ENCODE measurements at places on chromosomes 13 and 19.

- no peak for DNase-seq
Measured at GRCh38 chr19:19502808-19503602, 12.3 kb downstream of the TSSK6 start.

DNA sequence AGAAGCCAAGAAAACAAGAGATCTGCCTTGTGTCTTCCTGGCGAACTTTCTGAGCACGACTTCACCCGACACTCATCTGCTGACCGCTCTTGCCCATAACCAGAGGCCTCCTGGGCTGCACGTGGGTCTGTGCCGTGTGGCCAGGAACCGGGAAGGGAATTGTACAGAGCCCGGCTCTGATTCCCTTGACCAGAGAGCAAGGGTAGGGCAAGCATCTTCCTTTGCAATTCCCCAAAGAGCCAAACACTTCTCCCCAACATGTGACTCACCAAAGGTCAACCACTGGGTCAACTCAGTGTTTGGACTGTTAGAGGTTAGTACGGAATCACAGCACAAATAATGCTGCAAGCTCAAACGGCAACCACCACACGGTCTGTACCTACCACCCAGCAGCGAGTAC is 48.9 kb downstream of the KLF2 start:
- DNase-seq: no peak

DNA sequence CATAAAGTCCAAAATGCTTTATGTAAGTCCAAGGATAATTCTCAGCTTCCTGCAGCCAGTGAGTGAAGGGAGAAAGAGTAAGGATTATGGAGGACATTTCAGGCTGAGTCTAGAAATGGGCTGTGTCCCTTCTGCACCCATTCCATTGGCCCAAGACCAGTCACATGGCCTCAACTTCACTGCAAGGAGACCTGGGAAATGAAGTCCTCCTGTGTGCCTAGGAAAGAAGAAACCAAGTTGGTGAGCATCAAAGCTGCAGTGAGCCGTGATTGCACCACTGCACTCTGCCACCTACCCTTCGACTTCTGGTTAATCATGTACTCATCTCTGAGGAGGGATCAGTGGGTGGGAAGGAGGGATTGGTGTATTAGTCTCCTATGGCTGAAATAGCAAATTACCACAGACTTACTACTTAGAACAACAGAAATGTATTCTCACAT is 3.6 kb upstream of the CD37 start:
- peak; percentile 46 for DNase-seq

- no peak for DNase-seq
Measured at GRCh38 chr13:51681037-51681678, 96.9 kb downstream of the WDFY2 start.

DNA sequence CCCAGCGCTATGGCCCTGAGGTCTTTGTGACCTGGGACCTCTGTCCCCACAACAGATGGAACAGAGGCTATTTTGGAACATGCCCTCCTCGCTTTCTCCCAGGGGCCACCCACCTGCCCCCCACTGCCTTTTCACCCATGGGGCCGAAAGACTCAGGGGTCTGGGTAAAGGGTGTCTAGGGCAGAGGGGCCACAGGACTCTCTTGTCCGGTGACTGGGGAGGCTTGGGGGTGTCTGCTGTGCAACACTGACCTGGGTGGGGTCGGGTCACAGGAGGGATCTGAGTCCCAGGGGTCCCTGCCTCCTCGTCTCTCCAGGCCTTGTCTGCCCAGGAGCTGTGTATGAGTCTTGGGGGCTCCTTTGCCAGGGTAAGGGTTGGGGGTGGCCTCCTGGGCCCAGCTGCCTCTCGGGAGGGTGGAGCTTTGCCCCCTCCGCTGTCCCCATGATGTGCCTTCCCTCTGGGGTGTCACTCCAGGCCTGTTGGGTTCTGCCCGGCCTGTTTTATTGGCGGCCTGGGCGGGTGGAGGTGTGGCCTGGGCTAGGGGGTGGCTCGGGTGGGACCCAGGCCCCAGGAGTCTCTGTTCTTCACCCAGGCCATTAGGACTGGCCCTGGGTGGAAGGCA is 2.1 kb downstream of the ARID3A start:
- no peak for DNase-seq

DNA sequence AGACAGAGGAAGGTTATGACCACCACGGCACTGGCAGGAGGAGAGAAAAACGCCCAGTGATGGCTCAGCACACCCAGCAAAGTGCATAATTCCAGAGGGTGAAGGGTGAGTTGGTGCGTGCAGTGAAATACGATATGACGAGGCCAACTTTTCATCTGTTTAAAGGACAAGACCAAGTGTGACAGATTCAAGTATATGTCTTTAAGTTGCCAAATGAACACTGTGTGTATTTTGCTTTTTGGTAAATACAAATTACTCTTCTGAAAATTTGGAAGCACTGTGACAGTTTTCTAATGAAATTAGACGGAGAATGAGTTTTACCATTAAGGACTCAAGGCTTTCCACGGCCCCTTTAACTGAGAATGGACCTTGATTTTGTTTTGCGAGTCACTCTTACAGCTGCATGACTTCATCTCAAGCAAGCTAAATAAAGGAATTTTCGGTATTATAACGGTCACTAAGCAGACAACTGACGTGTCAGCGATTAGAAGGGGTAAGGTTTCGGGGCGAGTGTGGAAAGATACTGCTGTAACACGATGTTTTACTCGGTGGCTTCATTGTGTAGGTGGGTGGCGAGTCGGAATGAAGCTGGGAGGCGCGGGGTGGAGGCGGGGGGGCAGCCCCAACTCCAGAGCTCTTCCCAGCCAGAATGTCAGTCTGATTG is 22.8 kb downstream of the COL4A2 start:
- no peak for DNase-seq

- DNase-seq: no peak
Measured at GRCh38 chr13:111901267-111901915, 165.6 kb upstream of the SOX1 start.

DNA sequence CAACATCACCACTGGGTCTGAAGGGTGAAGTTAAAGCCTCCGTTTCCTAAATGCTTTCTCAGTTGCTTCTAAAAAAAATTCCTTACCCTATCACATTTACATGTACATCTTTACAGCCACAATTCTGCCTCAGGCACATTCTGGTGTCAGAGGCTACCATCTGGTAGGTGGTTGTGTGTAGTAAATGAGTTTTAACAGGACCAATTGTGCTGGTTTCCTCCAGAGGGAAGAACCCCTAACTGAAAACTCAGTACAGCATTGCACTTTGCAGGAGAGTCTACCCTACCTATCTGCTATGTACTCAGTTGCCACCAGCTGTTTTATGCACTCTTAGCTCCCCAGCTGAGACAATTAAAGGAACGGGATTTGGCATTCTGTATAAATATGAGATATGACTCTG is 1576.5 kb downstream of the PCDH9 start:
- no peak for DNase-seq

DNA sequence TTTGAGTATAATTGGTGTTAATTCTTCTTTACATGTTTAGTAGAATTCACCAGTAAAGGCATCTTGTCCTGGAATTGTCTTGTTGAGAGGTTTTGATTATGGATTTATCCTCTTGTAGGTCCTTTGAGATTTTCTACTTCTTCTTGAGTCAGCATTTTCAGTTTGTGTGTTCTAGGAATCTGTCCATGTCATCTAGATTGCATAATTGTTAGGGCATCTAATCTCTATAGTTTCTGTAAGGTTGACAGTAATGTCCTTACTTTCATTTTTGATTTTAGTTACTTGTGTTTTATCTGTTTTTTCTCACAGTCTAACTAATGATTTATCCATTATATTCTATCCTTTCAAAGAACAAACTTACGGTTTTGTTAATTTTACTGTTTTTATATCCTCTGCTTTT is 492.0 kb downstream of the FGF9 start:
- DNase-seq: no peak

GRCh38 chr13:81302125-81302524 is 961.2 kb upstream of the SPRY2 start:
- DNase-seq: no peak

DNA sequence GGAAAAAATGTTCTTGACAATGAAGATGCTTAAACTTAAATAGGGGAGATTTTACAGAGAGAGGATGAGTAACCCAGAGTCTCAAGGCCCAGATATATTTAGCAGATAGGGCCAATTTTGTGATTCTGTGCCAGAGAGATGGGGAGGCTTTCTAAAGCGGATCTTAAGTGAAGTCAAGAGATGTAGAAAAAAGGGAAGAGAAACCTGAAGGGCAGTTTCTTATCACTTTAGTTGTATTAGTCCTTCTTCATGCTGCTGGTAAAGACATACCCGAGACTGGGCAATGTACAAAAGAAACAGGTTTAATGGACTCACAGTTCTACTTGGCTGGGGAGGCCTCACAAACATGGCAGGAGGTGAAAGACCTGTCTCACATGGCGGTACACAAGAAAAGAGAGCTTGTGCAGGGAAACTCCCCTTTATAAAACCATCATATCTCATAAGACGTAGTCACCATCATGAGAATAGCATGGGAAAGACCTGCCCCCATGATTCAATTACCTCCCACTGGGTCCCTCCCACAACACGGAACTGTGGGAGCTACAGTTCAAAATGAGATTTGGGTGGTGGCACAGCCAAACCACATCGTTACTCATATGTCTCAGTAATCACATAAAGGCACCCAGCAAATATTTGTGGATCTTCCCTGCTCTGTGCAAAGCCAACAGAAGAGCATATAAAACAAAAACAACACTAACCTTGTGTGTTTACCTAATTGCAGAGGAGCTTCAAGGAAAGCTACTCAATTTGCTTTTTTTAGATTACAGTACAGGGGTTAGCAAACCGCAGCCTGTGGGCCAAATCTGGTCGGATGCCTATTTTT is 102.6 kb upstream of the MYCBP2 start:
- DNase-seq: peak; percentile 4

- DNase-seq: no peak
Measured at GRCh38 chr19:58117841-58118575, 20.0 kb upstream of the ZSCAN18 start.

- DNase-seq: no peak
Measured at GRCh38 chr19:54196536-54196935, 4.1 kb upstream of the RPS9 start.

GRCh38 chr13:20843166-20843565 is 59.4 kb downstream of the XPO4 start:
- DNase-seq: no peak

- DNase-seq: no peak
Measured at GRCh38 chr13:77724092-77724491, 26.6 kb downstream of the SLAIN1 start.

DNA sequence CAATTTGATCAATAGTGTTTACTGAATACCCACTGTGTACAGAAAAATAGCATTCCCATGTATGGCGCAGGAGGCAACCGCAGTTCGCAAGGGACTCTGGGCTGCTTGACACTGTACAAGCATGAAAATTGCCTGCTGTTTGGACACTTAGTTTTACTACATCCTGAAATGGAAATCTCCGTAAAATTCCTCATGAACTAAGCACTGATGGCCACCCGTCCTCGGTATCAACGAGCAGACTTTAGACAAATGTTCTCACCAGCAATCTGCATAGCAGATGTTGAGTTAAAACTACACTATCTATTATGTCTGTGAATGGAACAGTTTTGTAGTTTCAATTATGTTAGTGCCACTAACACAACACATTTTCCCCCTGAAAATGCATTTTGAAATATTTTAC is 294.7 kb downstream of the DCLK1 start:
- DNase-seq: no peak

- DNase-seq: no peak
Measured at GRCh38 chr13:112342841-112343361, 33.3 kb upstream of the SPACA7 start.

GRCh38 chr13:40376867-40377535 is 289.4 kb downstream of the FOXO1 start:
- no peak for DNase-seq

DNA sequence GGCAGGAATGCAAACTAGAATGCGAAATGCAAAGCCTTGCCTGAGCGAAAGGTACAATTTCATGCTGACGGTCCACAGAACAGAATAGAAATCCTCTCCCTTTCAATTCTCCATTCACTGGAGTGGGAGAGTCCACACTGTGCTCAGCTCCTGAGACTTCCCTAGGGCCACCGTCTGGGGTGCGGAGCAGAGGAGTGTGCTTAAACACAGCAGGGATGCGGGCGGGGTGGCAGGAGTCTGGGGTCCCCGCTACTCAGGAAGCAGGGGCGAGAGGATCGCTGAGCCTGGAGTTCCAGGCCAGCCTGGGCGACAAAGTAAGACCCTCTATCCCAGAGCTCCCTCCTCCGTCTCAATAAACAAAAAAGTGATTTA is 552 bp upstream of the ZNF816 start:
- DNase-seq: no peak

DNA sequence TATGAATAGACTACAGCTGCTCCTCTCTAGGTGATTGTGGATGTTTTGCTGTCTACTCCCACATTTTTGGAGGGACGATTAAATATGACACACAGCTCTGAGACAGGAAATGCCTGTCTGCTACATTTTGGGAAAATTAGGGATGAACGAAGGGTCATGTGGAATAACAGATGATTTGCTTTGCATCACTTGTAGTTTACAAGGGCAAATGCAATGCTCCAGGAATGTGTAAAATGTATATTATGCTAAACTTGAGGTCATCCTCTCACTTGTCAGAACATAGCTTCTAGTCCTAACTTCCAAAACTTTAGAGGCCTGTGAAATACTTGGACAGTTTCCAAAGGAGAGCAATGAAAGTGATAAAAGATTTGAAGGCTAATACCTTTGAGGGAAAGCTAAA is 284.2 kb upstream of the DACH1 start:
- no peak for DNase-seq

GRCh38 chr13:99659866-99660554 is 158.7 kb downstream of the TM9SF2 start:
- DNase-seq: no peak

- DNase-seq: no peak
Measured at GRCh38 chr19:29962793-29963192, 20.8 kb downstream of the URI1 start.

GRCh38 chr13:66313413-66313812 is 916.7 kb downstream of the PCDH9 start:
- DNase-seq: no peak

GRCh38 chr19:11421371-11422098 is 2.4 kb upstream of the RGL3 start:
- no peak for DNase-seq

- peak; percentile 67 for DNase-seq
Measured at GRCh38 chr19:15551293-15552004, 43.1 kb downstream of the CYP4F22 start.

DNA sequence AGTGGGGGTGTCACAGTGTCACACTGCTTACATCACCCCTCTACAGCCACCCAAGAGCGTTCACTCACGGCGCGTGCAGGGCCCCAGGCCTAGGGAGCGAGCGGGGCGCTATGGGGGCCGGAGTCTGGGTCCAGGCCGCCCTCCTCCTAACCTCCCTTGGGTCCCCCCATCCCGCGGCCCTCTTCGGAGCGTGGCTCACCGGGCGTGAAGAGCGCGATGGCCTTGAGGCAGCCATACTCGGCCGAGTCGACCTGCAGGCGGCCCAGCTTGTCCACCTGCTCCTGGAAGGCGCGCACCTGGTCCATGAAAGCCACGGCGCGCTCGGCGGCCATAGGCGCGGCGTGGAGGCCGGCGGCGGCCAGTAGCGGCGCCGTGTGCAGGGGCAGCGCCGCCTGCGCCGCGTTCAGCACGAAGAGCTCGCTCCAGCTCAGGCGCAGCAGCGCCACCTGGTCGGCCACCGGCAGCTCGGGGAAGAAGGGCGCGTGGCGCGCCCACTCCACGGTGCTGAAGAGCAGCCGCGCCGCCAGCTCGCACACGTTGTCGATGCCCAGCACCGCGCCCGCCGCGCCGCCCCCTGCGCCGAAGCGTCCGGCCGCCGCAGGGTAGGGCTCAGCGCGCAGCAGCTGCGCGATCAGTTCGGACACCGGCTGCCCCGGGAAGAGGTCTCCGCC is 9.4 kb downstream of the OCEL1 start:
- peak; percentile 77 for DNase-seq

All from activated T-cell treated with anti-CD3 and anti-CD28 coated beads, Interleukin-2, amount 50 U/mL, for 4 hours (primary cell).